SHP77 treated with DMSO at 0.1 percent for 48 hours (cell line): ENCODE measurements at places on chromosomes 12 and 14.
A peak's percentile ranks its signal among the peaks of the same experiment; 100 is the strongest.

GRCh38 chr14:34713122-34713680 is 1.2 kb downstream of the CFL2 start:
- no peak for DNase-seq

DNA sequence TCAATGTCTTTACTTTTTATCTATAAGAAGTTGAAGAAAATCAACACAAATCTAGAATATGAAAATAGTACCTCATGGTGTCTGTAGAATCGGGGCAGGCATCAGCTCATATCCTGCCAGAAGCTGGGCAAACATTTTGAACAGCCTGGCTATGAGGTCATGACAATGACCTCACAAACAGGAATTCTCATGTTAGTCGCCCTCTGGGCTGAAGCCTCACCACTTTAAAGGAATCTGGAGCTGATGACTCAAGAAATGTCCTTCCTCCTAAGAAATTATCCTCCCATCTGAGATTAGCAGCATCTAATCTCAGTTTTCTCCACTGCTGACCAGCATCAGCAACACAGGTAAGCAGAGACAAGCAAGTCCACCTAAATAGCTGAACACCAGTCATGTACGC is 27.1 kb downstream of the CLIP1 start:
- peak; percentile 3 for DNase-seq

- DNase-seq, result no peak
Measured at GRCh38 chr14:38618514-38618913, 362.6 kb upstream of the CLEC14A start.

DNA sequence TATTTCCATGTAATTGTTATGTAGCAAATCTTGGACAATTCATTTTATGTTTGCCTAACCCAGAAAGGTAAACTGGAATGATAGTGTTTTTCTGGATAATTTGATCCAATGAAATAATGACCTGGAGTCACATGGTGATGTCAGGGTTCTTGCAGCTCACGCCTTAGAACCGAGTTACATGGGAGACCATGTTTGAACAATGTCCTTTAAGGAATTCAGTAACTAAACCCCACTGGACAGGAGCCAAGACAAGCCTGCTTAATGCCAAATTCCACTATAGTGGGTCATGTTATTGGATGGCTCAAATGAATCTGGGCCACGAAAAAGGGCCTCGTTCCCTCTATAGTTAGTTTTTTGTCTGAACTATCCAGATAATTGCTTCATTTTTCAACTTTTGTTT is 255.8 kb upstream of the HMGA2 start:
- DNase-seq, result no peak

DNA sequence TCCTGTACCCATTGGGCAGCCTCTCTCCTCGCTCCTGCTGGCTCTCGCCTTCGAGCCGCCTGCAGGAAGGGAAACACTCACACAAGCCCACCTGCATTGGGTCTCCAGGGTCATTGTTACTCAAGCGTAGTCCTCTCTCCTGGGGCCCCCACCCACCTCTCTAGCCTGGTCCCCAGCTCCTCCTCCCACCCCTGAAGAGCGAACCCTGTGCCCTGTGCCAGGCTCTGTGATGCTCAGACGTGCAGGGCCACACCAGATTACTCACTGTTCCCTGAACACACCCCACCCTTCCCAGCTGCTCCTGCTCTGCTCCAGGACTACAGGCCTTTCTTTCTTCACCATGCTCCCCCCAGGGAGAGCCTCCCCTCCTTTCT is 88.1 kb downstream of the NINJ2 start:
- no peak for DNase-seq

DNA sequence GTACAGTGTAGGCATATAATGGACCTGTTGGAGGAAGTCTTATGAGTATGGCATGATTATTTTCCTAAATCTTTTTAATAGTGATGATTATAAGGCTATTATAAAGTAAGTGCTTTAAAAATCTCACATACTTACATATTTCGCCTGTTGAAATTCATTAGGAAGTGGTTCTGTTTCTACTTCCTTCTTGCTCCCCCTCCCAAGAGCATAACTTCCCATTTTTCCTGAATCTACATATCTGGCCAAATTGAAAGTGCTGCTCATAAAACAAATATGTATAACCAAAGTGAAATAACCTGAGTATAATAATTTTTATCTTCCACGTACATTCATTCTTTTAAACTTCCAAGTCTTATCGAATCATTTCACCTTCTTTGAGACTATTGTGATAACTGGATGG is 455.6 kb upstream of the SEL1L start:
- no peak for DNase-seq

GRCh38 chr12:67413577-67413976 is 144.4 kb downstream of the CAND1 start:
- DNase-seq, result no peak

DNA sequence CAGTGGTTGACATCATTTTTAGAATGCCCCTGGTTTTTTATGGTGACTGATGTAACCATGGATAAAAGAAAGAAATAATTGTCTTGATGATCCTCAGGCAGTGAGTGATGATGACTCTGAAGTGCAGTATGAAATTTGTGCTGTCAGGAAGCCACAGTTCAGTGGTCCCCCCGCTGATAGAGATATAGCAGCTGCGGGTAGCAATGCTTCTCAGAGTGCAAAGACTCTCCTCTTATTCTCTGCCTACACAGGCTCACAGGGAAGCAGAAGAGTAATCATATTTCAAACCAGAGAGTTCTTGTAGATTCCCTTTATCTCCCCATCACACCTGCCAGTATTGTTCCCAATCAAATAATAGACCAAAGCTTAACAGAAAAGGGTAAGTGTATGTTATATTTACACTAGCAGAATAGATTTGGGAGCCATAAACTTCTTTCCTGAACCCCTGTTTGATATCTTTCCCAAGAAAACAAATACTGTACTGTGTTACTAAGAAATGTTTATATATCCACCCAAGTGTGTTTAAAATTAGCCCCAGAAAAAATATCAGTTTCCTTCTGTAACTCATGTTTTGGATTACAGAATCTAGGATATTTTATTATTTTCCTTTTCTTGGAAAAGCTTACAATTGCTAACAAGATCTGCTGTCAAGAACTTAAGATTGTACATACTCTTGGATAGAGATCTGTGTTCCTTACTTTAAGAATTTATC is 1817.4 kb upstream of the FLRT2 start:
- DNase-seq, result peak; percentile 45

DNA sequence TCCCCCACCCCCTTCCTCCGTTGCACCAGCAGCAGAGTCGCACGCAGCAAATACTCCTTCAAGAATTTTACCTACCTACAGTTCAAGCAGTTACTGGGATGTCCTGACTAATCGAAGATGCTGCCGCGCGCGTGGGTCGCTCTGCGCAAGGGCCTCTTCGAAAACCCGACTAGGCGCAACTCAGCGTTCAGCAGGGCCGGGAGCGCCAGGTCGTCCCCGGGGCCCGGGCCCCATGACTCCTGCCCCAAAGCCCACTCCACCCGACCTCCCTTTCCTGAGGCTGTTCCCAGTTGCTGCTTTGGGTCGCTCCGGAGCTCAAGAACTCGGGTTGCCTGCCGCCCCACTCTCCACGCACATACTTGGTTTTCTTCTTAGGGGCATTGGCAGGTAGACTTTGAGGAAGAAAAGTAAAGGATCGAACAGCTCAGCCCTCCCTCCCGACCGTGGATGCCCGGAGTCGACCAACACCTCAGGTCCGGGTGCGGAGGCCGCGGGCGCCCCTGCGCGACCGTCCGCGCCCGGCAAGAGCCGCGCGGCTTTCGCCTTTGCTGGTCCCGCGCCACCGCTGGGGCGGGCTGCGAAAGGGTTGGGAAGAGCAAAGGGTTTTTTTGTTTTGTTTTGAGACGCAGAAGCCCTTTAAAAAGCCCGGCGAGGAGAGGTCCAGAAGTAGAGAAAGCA is 1.9 kb downstream of the BMP4 start:
- DNase-seq, result no peak

GRCh38 chr14:66380143-66380542 is 106.0 kb upstream of the CCDC196 start:
- no peak for DNase-seq

DNA sequence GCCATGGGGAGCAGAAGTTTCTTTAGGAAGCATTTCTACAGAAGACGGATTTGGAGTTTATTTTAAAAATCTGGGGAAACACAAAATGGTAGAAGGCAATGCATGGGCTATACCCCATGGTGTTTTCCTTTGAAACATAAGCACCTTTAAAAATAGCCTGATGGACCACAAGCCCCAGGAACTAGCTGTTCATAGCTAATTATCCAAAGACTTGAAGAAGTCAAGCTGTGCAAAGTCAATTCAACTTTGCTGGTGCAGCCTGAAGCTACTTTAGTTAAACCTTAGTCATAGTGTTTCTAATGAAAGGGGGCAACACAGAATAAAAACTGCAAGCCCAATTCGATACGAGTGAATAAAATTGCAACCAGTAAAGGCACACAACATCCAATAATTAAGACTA is 732.5 kb downstream of the GALC start:
- no peak for DNase-seq

DNA sequence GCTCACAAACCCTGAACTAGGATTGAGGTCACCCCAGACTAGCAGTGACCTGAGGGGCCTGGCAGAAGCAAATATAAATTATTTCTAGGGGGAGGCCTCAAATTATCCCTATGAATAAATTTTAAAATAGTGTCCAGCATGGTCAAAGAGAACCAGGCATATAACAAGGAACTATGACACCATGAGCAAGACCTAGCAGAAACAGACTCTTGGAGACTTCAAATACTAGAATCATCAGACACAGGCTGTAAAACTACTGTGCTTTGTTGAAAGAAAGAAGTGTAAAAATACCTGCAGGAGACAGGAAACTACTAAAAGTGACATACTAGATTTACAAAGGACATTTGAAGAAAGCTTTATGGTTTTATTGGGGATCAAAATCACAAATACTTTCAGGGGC is 3.2 kb upstream of the BCL7A start:
- no peak for DNase-seq

DNA sequence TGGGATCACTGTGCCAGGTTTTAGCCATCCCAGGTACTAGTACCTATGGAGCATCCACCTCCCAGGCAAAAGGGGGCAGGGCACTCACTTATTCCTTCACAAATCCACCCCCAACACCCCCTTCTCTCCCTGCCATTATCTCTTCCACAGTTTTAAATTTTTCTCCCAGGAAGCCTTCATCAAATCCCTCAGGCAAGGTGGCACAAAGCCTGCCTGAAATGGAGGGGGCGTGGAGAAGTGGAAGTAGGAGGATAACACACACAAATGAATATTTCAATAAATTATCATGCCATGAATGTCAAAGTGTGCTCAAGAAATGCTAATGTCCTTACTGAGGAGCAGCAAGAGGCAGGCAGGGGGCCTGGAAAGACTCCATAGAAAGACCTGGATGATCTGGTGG is 4.7 kb upstream of the CHST11 start:
- DNase-seq, result no peak

DNA sequence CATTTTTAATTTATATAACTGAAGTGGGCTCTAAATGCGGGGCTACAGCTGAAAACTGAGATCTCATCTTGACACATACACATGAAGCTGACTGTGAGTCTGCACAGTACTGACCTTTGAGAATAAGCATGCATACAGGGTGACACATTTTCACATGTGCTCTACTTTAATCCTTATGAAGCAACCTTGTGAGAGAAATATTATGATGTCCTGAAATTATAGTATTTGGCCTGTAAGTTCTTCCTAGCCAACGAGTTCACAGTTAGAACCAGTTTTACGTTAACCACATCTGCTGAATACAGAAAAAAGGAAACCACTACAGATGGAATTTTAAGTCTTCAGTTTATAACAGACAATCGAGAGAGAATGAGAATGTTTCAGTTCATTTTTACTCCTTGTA is 70.3 kb downstream of the SPPL3 start:
- no peak for DNase-seq

DNA sequence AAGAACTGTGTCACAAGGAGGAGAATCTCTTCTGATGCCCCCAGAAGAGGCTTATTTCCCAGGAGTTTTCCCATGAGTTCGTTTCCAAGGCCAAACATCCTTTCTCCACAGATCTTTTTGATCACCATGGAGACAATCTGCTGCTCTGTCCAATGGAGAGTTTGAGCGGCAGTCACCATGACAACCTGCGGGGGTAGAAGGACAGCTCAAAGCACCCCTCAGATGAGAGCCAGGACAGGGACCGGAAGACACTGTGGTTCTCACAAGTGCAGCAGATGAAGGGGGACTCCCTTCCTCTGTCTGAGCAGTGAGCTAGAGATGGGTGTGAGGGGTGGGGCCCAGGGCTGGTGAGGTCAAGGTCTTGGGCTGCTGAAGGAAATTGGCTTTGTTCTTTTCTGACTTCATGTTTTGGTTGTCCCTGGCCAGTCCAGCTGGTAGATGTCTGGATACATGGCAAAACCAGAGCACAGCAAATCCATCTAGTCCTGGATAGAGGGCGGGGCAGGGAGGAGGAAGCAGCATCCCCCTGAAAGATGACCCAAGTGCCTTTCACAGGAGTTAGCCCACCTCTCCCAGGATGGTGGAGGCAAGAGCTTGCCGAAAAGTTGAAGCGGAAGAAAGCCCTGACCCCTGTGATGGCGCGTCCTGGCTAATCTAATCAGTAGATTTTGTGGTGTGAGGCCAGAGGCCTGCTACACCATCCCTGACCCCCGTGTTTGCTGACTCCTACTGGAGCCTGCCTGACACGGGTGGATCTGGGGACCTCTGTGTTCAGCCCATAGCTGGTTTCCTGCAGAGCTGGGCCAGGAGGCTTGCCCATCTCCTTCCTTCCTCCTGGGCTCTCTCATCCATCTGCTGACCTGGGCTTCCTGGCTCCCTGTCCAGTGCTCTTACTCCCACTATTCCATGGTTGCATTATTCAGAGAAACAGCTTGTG is 24.4 kb downstream of the DHRS2 start:
- DNase-seq, result no peak

GRCh38 chr12:55061024-55061423 is 41.2 kb downstream of the NEUROD4 start:
- DNase-seq, result no peak

- DNase-seq, result no peak
Measured at GRCh38 chr12:131918311-131919050, 10.6 kb upstream of the PUS1 start.

GRCh38 chr12:6345319-6346091 is 3.6 kb upstream of the TNFRSF1A start:
- no peak for DNase-seq

DNA sequence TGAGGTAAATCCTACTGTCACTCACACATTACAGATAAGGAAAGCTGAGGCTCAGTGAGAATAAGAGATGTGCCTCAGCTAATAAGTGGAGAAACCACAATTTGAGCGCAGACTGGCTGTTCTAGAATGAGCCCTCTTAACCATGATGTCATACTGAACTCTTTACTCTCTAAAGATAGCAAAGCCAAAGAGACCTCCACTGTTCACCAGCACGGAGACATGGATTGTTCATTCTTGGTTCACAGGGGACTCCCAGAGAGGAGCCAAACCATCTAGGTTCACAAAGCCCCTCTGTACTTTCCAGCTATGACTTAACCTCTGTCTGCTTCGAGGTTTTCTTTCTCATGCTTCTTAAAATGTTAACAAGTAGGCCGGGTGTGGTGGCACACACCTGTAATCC is 32.7 kb upstream of the YARS2 start:
- DNase-seq, result no peak

- DNase-seq, result no peak
Measured at GRCh38 chr12:105978276-105978675, 160.5 kb downstream of the NUAK1 start.

DNA sequence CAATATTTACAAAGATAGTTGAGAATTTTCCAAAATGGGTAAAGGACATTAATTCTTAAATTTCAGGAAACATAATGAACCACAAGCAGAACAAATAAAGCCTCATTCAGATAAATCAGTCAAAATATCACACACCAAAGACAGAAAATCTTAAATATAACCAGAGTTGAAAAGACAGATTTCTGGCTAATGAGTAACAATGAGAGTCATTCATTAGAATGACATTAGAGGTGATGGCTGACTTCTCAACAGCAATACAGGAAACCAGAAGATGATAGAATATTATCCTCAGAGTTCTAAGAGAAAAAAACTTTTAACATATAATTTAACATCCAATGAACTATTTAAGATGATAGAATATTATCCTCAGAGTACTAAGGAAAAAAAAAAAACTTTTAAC is 124.2 kb downstream of the DENND5B start:
- DNase-seq, result no peak
